Fibroblast of the aortic adventitia (primary cell): ENCODE measurements at places on chromosomes 3 and 15.

GRCh38 chr3:170809975-170810357 is 60.0 kb downstream of the RPL22L1 start:
- DNase-seq = peak; percentile 66

GRCh38 chr3:178743297-178743696 is 207.1 kb downstream of the KCNMB2 start:
- no peak for DNase-seq

- no peak for DNase-seq
Observed at GRCh38 chr15:60633426-60633968, 154.6 kb upstream of the ICE2 start.

GRCh38 chr15:99744142-99744541 is 10.9 kb upstream of the LYSMD4 start:
- DNase-seq = no peak

GRCh38 chr3:69524816-69525215 is 138.9 kb upstream of the FRMD4B start:
- no peak for DNase-seq

DNA sequence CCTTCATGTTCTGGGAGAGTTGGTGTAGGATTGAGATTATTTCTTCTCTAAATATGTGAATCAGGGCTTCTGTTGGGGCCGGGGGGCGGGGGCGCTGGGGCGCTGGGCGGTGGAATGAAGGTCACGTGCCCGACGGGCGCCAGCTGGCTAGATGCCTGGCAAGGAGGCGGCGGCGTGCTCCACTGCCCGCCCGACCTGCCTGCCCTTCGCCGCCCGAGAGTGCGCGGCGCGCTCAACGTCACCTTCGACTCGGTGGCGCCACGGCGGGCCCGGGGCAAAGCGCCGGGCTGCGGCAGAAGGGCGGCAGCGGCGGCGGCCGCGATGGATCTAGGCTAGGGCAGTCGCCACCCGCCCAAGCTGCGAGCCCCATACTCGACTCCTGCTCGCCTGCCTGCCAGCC is 47.0 kb upstream of the LHFPL4 start:
- DNase-seq = no peak

DNA sequence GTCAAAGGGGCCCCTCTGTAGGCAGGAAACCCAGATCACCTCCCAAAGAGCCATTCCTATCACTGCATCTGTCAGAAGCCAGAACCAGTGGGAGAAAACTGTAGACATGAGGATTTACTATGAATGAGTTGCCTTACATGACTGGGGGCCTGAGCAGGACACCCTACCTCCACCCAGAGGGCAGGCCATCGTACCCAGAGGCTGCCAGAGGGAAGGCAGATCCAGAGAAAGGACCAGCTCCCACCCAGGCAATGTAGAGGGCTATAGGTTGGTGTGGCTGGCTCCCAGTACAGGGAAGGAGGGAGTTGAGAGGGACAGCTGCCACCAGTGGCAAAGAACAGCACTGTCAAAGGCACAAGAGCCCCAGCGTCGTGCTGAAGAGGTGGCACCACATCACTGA is 233.2 kb downstream of the OCA2 start:
- DNase-seq = no peak

- DNase-seq = no peak
Observed at GRCh38 chr3:15649858-15650257, 48.3 kb downstream of the BTD start.

- no peak for DNase-seq
Observed at GRCh38 chr3:188278717-188279324, 124.9 kb downstream of the LPP start.

- DNase-seq = no peak
Observed at GRCh38 chr3:6509576-6509975, 351.3 kb upstream of the GRM7 start.

DNA sequence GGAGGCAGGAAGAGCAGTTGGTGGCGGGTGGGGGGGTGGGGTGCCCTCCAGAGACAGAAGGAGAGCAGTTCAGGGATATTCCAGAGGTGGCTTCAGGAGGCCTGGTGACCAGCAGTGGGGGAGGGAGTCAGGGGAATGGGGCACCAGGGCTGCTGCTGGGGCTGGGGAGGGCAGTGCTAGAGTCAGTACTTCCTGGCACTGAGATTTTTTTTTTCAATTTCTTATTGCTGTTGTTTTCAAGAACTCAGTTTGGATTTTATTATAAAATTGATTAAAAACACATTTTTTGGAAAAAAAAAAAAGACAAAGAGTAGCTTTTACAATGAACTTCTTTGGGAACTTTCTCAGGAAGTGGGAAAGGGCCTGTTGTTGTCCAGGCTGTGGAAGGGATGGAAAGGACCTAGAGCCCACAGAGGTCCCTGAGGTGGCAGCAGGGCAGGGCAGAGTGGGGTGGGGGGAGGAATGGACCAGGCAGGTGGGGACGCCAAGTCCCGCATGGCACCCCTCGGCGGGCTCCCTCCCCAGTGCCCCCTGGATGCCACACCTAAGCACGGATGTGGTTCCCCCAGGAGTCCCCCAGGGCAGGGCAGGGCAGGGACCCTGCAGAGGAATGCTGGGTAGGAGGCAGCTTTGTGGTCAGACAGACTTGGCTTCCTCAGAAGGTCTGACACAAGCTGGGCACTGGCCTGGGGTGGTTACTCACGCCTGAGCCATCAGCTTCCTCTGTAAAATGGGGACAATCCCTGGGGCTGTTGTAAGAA is 8.5 kb upstream of the ANPEP start:
- DNase-seq = peak; percentile 73

- no peak for DNase-seq
Observed at GRCh38 chr3:15804553-15805095, 6.8 kb upstream of the ANKRD28 start.

DNA sequence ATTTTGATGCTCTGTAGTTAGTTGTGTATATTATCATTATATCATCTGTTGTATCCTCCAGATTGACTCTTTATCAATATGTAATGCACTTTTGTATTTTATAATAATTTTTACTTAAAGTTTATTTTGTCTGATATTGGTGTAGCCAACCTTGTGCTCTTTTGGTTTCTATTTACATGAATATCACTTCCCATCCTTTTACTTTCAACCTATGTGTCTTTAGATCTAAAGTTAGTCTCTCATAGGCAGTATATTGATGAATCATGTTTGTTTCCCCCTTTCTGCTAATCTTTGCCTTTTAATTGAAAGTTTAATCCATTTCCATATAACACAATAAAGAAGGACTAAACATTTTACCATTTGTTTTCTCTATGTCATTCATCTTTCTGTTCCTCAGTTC is 28.1 kb upstream of the CD200R1L start:
- DNase-seq = no peak

GRCh38 chr15:101501703-101502373 is 12.3 kb upstream of the PCSK6 start:
- no peak for DNase-seq

DNA sequence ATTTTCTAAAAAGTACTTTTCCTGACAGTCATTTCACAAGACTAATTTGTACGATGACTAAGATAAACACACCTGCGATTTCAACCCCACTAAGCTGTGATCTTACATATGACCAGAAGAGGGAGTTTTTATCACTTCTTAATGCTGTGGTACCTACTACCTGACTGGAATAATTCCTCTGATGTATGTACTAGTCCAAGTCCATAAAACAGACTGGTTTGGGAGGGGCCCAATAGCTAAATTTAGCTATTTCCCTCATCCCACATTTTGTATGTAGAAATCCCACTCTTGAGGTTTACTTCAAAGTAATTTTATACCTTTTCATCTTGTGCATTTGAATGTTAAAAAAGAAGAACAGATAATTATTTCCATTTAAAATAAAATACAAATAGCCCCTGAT is 49.7 kb upstream of the SCAANT1 start:
- DNase-seq = peak; percentile 54

DNA sequence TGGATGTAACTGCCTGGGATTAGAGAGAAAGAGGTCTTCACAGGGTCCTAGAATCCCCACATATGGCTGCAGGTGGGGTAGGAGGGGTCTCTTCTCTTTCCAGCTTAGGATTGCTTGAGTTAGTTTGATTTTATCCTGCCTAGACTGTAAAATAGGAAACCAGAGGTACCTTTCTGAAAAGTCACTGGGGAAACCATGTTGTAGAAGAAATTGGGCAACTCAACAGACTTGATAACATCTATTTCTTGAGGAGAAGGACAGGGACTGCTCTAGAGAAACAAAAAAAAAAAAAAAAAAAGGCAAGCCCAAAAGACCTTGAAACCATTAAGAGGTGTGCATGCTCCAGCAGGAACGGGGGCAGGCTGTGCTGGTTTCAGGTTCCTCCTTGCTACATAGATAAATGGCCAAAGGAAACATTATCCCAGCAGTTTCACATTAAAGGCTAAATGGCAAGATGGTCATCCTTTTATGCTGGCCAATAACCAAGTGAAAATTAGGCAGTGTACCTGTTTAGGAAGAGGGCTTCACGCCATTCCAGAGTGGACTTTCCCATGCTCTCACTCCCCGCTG is 116.1 kb downstream of the ALDH1A2 start:
- DNase-seq = no peak

DNA sequence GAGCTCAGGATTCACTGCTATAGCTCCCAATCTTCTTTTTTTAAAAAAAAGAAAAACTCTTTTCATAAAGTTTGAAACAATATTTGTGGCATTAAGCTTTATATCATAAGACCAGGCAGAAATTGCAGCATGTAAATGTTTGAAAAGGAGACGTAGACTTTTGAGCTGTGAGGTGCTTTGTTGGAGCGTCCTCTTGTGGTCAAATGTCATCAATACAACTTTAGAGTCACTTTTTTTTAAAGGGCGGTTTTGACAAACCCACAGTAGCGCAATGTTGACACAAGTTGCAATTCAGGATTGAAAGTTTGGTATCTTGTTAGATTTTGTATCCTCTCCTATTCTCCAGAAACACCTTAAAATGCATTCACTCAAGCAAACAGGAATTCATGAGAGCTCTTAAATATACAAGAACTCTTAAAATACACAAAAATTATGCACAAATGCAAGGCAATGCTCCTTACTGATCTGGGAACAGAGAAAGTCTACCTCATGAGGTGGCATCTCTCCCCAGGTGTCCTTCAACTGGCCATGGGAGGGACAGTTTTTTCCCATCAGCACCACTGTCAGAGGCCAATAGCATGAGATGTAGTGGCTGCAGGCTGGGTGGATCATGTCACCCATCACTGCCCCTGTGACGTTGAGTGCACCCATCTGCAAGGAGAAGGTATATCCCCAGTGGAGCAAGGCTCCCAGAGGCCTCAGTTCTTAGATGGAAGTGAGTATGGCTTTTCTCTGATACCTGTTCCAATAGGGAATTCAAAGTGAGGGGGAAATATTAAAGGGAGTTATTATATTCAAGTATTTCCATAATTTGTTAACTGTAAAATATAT is 70.7 kb downstream of the ANXA2 start:
- DNase-seq = peak; percentile 76

DNA sequence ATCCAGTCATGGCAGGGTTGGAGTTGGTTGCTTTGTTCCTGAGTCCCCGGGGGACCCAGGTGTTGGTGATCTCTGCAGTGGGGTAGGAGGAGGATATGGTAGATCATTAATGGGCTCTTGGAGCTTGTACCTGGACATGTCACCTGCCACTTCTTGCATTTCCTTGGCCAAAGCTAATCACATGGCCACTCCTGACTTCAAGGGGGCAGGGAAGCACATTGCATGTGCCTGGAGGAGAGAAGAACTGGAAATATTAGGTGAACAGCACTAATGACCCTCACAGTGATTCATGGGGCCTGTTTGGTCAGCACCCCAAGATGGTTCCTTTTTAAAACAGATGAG is 87.1 kb upstream of the MYZAP start:
- no peak for DNase-seq

DNA sequence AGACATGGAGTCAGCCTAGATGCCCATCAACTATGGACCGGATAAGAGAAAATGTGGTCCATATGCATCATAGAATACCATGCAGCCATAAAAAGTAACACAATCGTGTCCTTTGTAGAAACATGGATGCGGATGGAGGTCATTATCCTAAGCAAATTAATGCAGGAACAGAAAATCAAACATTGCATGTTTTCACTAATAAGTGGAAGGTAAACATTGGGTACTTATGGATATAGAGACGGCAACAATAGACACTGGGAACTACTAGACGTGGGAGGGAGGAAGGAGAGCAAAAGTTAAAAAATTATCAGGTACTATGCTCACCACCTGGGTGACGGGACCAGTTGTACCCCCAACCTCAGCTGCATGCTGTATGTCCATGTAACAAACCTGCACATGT is 2.5 kb downstream of the PLD1 start:
- no peak for DNase-seq

DNA sequence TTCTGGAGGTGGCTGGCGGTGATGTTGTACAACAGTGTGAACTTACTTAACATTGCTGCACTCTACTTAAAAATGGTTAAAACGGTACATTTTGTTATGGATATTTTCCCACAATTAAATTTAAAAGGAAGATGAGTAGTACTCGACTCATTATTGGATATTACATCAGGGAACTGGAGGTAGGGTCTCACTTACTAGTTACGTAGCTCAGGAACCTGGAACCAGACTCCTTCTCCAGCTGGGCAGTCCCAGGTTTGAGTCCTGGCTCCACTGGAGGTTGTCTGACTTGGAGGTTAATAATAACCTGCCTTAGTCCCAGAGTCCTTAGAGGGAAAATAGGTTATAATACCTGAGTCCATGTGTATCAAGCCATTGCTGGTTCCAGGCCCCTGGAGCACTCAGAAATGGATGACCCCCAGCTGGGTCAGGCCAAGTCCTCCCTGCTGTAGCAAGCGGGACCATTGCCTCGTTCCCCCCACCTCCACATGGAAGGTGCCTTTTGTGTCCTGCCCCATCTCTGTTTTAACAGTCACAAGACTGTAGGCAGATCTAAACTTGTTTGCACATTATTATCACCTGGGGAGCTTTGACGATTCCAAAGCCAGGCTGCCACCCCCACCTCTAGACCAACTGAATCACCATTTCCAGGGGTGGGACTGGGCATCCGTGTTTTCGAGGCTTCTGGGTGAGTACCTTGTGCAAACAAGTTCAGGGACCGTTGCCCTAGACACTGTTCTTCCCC is 126.6 kb downstream of the IGF1R start:
- DNase-seq = no peak

DNA sequence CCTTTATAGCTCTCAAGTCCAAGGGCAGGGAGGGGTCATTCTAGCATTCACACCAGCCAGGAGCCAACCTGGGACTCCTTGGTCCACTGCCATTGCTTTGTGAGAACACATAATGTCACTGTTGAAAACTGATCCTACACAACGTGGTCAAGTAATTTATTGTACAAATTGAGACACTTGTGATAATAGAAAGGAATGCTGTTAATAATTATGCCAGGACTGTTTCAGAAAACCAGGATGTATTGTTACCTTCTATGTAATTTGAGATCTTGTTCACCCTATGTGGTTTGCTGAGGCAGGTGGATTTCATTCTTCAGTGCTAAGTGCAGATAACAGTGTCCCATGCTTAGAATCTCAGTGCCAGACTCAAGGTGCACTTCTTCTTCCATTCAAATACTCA is 33.3 kb downstream of the TMCO5A start:
- no peak for DNase-seq

- DNase-seq = no peak
Observed at GRCh38 chr3:159609625-159610024, 379.0 kb upstream of the IL12A start.

DNA sequence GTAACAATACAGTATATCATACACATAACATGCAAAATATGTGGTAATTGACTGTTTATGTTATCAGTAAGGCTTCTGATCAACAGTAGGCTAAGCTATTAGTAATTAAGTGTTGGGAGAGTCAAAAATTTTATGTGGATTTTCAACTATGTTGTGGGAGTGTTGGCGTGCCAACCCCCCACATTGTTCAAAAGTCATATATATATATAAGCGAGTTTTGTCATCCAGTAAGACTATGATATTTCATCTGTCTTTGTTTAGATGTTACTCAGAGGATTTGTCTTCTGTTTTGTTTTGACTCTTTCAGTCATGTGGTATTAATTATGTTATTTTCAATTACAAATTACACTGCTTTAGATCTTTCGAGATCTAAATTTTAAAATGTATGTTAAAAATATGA is 51.0 kb upstream of the RAP2B start:
- DNase-seq = no peak
